ENCODE measurements at places on chromosomes 1 and 21. TPM values are rescaled to one million over a fixed set of nuclear protein-coding genes. Genes with fewer than 3 reads are reported as not detected.

The AMY2A gene
- not detected for total RNA-seq

The SYCP1 gene
- not detected for total RNA-seq

The PTAFR gene
- 0.21 TPM for total RNA-seq

The TAL1 gene
- 0.02 TPM for total RNA-seq

The DAB1 gene
- not detected for total RNA-seq

The CRYBG2 gene
- 1.2 TPM for total RNA-seq

The ETV3L gene
- total RNA-seq: not detected

The TMEM51 gene
- total RNA-seq: 39.8 TPM

The ACKR1 gene
- total RNA-seq: not detected

The AUNIP gene
- total RNA-seq: 8.0 TPM

The ACTA1 gene
- total RNA-seq: 0.21 TPM

The PTPRF gene
- 106 TPM for total RNA-seq

The BTBD8 gene
- total RNA-seq: 0.60 TPM

The CD84 gene
- total RNA-seq: not detected

The TTC24 gene
- total RNA-seq: not detected

The KRTAP13-2 gene
- not detected for total RNA-seq

The SYPL2 gene
- 0.13 TPM for total RNA-seq

The MIXL1 gene
- total RNA-seq: 0.05 TPM

The DSCAM gene
- total RNA-seq: not detected

The SLC44A5 gene
- 0.03 TPM for total RNA-seq

The LTN1 gene
- total RNA-seq: 4.8 TPM

The CD5L gene
- not detected for total RNA-seq

The RSPO1 gene
- 0.09 TPM for total RNA-seq

The KCNJ15 gene
- total RNA-seq: 0.09 TPM

The BACE2 gene
- total RNA-seq: 21.6 TPM

The PLA2G2D gene
- total RNA-seq: not detected

The S100A9 gene
- total RNA-seq: 1.1 TPM

All from A549 treated with CORT108297 at 1 μM for 4 hours (cell line).